ENCODE measurements at places on chromosomes 5 and 9. TPM values are rescaled to one million over a fixed set of nuclear protein-coding genes. Genes with fewer than 3 reads are reported as not detected.

Gene CSF2
- 125 TPM for total RNA-seq

DNA sequence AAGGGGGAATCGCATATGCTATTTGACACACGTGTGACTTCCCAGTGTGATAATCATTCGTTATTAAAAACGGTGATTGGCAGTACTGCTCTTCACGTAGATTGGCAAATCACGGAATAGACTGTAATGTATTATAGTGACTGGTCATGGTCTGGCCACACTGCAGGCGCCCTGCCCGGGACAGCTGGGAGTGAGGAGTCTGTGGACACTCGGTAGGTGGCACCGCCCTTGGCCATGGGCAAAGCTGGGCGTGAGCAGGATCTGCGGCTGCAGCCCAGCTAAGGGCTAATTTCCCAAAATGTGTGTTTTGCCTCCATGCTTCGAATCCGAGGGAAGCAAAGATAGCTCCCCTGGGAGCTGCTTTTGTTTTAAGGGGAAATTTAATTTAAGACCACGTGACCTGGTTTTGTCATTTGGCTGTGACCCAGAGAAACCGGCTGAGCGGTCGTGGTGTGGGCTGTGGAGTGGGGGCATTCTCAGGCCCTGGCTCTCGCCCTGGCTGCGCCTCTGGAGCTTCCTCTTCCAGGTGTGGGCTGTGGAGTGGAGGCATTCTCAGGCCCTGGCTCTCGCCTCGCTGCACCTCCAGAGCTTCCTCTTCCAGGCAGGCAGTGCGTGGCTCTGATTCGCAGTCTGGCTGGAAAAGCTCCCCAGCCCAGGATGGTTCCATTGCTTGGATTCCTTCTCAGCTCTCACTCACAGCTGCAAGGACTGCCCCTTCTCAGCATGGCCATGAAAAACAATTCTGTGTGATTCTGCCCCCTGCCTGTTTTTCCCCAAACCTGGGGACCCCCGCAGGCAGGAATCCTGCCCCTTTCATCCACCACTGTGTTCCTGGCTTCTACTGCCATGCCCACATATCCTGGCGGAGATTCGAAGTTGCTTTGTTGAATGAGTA lies 131.1 kb downstream of the OLFM1 start:
- peaks cover 7% of the 10 kb centered on the region for H3K27me3 ChIP-seq
- no peak for DNase-seq
- no peaks in the 10 kb centered on the region for H3K4me1 ChIP-seq
- no peaks in the 10 kb centered on the region for H3K36me3 ChIP-seq

Gene CCDC69
- total RNA-seq, result 24.6 TPM

Gene CCDC183
- total RNA-seq, result 0.21 TPM

- no peak overlapping the region for H3K27ac ChIP-seq
- peaks cover 10% of the 10 kb centered on the region for H3K36me3 ChIP-seq
- H3K27me3 ChIP-seq, result no peaks in the 10 kb centered on the region
- H3K4me3 ChIP-seq, result no peak overlapping the region
- H3K4me1 ChIP-seq, result peaks cover 9% of the 10 kb centered on the region
These were observed 7.6 kb downstream of the INVS start for GRCh38 chr9:100106616-100107015.

GRCh38 chr5:98865690-98866089 lies 63.1 kb downstream of the CHD1 start:
- H3K4me3 ChIP-seq, result no peak overlapping the region
- H3K4me1 ChIP-seq, result no peaks in the 10 kb centered on the region
- no peaks in the 10 kb centered on the region for H3K27me3 ChIP-seq
- no peak overlapping the region for H3K27ac ChIP-seq
- peaks cover 48% of the 10 kb centered on the region for H3K36me3 ChIP-seq
- DNase-seq, result no peak

DNA sequence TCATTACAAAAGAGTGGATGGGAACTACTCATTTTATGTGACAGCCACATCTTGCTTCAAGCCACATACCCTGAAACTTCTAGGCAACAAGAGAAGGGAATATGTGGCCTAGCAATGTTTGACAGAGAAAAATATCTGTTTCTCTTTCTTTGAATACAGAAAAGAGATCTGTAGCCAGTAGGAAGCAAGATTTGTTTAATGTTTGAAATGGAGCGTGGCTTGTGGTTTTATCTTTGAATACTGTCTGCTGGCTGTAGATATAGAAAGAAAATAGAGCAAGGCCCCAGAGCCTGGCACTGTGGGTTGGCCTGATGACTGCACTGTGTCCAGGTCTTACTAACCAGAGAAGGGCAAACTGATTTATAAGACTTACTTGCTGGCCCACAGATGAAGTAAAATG lies 133.8 kb downstream of the ARHGEF28 start:
- no peak for DNase-seq
- H3K27me3 ChIP-seq, result peaks cover 8% of the 10 kb centered on the region
- H3K27ac ChIP-seq, result no peak overlapping the region
- H3K4me1 ChIP-seq, result no peaks in the 10 kb centered on the region
- H3K36me3 ChIP-seq, result no peaks in the 10 kb centered on the region
- H3K4me3 ChIP-seq, result no peak overlapping the region

Gene ANKRD18B
- total RNA-seq, result 0.31 TPM

Gene FOXD4
- total RNA-seq, result not detected

DNA sequence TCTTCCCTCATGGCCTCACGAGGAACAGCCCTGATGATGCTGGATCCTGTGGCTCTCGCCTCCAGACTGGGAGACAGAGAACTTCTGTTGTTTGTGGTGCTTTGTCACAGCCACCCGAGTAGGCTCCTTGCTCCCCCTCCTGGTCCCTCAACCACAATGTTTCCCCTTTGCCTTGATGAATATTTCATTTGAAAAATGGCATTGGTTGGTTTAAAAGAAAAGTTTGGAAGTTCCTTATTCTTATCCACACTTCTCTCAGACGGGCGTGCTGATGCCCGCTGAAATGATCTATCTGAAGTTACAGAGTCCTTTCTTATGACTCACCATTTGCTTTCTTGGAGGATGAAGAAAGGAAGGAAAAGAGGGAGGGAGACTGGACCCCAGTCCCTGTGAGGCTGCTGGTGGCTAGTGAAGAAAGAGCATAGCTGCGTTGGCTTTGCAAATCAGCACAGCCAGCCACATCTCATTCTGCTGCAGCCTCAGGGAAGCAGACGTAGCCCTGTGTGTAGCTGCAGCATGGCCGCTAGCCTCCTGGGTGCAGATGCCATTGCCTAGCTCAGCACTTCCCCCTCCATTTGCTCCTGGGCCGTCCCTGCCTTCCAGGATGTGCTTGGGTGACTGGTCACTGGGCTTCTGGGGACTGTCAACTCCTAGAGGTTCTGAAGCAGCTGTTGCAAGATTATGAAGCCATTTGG lies 185.9 kb downstream of the ERCC6L2 start:
- peaks cover 16% of the 10 kb centered on the region for H3K4me1 ChIP-seq
- H3K36me3 ChIP-seq, result no peaks in the 10 kb centered on the region
- no peak overlapping the region for H3K4me3 ChIP-seq
- no peaks in the 10 kb centered on the region for H3K27me3 ChIP-seq

- peaks cover 16% of the 10 kb centered on the region for H3K36me3 ChIP-seq
- H3K27me3 ChIP-seq, result no peaks in the 10 kb centered on the region
- no peak overlapping the region for H3K4me3 ChIP-seq
- H3K27ac ChIP-seq, result no peak overlapping the region
- DNase-seq, result no peak
These were observed 87.0 kb downstream of the SLF1 start for GRCh38 chr5:94705427-94705826.

DNA sequence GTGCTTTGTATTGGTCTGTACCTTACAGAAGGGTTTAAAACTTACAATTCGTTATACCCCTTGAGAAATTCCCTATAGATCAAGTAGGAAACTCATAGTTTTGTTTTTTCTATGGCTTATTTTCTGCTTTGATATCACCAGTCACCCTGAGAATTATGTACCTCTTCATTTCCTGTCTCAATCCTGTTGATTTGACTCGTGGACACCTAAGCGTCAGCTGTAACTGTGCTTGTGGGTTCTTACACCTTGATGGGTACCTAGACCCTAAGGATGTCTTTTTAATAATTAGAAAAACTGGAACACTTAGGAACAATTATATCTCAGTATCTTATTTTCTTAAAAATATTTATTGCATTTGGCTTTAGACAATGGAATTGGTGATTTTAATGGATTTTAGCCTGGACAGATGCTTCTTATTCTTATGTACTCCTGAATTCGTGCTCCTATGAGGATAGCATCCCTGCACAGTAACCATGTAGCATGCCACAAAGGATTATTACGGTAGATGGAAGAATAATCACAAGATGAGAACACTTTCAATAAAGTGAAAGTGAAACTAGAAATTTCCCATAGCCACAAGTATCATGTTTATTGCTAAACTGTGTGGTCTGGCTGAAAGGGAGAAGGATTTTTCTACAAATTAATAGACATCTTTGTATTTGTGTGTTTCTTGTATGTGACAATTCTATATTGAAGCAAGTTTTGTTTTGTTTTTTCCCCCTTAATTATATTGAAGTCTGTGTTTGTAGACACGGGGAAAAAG lies 1920.3 kb upstream of the WWC1 start:
- DNase-seq, result no peak
- H3K27ac ChIP-seq, result no peak overlapping the region
- H3K4me1 ChIP-seq, result peaks cover 2% of the 10 kb centered on the region
- H3K36me3 ChIP-seq, result no peaks in the 10 kb centered on the region

- DNase-seq, result no peak
- no peak overlapping the region for H3K27ac ChIP-seq
- no peaks in the 10 kb centered on the region for H3K4me1 ChIP-seq
- no peaks in the 10 kb centered on the region for H3K36me3 ChIP-seq
These were observed 8.0 kb downstream of the TAF1L start for GRCh38 chr9:32627394-32627954.

Gene CDHR2
- total RNA-seq, result 0.36 TPM

DNA sequence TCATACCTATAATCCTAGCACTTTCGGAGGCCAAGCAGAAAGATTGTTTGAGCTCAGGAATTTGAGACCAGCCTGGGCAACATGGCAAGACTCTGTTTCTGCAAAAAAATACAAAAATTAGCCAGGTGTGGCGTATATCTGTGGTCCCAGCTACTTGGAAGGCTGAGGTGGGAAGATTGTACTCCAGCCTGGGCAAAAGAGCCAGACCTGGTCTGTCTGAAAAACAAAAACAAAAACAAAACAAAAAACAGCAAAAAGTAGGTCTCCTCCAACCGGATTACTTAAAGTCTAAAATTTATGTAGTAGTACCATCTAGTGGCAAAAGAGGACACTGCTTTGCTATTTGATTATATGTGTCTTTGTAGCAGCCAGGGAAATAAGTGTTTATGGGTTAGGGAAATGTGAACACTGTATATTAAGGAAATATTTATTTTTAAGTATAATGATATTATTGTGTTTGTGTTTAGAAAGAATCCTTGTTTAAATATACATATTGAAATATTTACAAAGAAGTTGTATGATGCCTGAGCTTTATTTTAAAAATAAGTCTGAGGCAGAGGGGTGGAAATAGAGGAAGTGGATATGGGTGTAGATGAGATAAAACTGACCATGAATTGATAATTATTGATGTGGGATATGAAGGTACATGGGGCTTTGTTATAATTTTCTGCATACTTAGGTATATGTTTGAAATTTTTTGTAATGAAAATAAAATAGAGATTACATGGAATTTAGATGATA lies 20.0 kb downstream of the APC start:
- no peak for DNase-seq
- peaks cover 6% of the 10 kb centered on the region for H3K36me3 ChIP-seq
- no peak overlapping the region for H3K4me3 ChIP-seq
